ENCODE measurements at places on chromosomes 3 and 15. TPM values are rescaled to one million over a fixed set of nuclear protein-coding genes. Genes with fewer than 3 reads are reported as not detected.

- no peak for DNase-seq
Observed at GRCh38 chr15:66292571-66293418, 573 bp upstream of the DIS3L start.

DNA sequence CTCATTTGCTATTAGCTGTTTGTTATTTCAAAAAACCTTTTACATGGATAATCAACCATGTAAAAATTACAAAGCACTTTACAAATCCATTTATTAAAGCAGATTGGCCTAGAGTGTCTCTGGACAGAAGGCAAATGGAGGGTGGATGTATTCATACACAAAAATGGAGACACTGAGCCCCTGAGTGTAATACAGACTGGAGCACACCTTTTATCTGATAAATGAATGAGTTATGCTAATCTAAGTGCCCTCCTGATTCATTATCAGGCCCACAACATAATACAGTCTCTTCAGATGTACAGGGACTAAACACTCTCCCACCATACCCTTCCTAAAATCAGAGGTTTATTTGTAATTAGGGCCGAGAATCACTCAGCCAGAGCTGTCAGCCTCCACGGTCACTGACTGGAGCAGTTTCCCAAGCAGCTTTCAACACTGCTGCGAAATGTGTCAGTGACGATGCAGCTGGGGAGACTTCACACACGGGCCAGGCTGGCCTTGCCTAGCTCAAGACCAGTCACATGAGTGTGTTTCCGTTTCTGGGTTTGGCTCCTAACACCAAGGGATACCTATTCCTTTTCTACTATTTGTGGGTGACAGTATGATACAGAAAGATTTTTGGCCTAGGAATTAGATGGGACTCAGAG is 271.8 kb downstream of the ZIC1 start:
- no peak for DNase-seq

DNA sequence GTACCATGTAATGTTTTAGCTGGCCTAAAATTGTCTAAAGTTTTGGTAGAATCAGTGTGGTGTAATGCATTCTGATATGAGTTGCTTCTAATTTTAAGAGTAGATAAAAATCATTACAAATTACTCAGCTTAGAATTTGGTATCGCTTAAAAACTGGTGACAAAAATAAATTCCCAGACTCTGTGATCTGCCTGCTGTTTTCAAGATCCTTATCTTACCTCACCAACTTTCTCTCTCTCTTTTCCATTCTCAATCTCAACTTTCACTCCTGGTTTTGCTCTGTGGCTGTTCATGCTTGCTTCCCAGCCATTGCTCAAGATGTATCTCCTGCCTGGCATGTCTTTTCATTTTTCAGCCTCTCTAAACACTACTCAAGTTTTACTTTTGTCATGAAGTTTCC is 45.7 kb downstream of the TCF12 start:
- no peak for DNase-seq

DNA sequence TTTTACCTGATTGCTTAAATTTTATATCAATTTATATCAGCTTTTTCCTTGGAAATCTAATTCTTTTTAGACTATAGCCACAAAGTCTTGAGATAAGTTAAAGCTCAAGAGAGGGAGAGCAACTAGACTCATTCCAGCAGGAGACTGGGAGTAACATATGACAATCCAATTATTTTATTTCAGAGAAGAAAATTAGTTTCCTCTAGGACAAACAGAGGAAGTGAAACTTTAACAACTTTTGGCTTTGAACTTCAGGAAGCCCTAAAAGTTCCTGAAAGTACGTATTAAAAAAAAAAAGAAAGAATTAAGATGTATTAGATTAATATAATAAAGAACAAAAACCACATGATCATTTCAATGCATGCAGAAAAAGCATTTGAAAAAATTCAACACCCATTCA is 13.9 kb upstream of the UBE2E2 start:
- DNase-seq, result no peak

DNA sequence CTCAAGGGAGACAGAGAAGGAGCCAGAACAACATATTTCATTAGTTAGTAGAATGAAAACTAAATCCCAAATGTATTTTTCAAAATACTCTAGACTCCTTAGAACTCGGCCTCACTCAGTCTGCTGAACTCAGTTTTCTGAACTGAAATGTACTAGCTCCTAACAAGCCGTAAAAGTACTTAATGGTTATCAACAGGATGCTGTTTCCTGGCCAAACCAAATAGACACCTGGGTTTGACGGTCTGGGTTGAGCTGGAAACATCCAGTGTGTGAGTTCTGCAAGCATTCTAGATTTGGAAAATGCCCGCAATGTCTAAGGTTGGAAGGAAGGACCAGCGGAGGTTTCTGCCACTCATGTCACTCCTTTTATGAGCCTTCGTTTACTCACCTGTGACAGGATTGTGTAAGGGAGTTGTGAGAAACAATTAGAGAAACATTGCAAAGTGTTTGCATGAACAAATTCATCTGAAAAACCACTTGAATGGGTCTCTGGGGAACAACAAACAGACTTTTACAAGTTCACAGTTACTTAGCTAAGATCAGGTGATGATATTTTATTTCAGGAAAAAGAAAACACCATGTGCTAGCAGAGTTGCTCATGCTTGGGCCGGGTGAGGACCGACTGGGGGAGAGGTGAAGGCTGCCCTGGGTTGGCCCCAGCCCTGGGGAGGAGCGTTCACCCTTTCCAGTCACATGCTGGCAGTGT is 151.0 kb downstream of the ALDH1A2 start:
- peak; percentile 67 for DNase-seq

- no peak for DNase-seq
Observed at GRCh38 chr3:102230057-102230456, 204.8 kb upstream of the ZPLD1 start.

- no peak for DNase-seq
Observed at GRCh38 chr3:112856537-112856936, 9.9 kb upstream of the CD200R1L start.

DNA sequence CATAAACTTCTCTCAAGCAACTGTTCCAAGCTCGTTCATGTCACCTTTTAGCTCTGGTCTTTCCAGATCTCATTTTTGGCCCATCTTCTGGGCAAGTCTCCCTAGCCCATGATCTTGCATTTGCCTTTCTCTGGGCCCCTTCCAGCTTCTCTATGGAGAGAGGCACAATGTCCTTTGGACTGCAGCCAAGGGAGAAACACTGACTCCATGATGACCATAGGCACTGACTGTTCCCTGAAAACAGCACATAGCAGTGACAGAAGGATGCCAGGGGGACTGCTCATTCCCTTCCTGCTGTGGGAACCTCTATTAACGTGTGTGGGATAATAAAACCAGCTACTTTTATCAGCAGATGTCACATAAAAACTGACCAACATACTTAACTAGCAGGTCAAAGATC is 60.3 kb downstream of the STRIT1 start:
- DNase-seq, result no peak

DNA sequence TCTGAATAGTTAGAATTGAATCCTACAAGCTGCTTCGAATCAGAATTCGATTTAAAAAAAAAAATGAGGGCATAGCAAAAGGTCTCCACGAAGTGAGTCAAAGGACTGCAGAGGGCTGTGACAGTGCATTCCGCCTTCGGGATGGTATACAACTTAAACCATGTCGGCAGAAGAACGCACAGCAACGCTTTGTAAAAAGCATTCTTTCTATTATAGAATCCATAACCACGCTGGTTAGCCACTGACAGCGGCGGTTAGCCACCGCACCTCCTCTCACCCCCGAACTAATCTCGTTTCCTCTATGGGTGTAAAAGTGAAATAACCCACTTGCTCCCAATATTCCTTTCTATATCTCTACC is 664 bp upstream of the PIK3CA start:
- peak; percentile 48 for DNase-seq

DNA sequence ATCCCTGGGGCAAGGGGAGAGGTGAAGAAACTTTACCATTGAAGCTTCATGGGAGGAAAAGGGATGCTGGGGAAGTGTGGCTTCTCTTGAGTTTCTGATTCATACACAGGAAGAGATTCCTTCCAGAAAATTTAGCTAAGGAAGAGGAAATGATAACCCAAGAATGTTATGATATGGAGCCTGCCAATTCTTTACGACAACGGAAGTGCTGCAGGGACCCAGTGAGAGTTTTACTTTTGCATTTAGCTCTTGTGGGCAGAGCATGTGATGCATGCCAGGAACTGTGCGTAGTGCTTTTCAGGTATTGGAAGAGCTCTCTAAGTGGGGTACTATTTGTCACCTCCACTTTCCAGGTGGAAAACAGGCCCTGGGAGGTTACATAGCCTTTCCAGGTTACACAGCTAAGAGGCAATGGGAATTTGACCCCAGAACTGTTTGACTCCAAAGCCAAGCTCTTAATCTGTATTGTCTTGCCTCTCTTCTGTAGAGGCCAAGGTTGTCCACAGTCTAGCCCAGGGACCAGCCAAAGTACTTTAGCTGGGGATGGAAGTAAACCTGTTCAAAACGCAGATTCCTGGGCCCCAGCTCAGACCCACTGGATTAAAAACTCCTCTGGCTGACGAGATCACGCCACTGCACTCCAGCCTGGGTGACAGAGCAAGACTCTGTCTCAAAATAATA is 23.0 kb downstream of the CMTM7 start:
- no peak for DNase-seq

DNA sequence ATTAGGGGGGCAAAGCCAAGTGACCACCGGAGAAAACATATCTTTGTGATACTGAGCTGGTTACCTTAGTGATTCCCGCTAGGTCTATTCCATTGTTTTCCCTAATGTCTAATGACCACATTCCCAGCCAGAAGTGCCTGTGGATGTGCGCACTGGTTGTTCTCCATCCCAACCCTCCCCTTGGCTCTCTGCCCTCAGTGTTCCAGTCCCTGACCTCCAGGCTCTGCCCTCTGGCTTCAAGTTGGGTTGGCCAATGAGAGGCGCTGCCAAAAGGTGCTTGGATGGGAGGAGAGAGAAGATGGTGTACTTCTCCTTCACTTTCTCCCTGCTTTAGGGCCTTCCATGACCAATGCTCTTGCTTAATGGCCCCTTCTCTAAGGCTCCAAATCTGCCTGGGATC is 2.4 kb downstream of the COLQ start:
- no peak for DNase-seq

DNA sequence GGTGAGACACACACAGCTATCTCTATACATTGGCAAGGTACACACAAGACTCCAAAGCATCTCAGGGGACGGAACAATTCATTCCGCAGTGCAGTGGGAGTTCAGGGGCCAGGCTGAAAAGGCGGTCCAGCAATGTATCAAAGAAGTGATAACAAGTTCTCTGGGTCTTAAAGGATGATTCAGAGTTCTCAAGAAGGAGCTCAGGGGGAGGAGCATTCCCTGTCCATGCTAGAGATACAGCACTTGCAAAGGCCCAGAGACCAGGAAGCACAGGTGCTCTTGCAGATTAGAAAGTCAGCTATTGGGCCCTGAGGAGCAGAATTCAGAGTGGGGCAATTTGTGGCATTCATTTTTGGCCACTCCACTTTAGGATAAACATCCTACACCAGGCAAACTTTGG is 34.9 kb downstream of the MECOM start:
- no peak for DNase-seq

- DNase-seq, result no peak
Observed at GRCh38 chr3:183975981-183976662, 41.6 kb downstream of the ABCC5 start.

- DNase-seq, result no peak
Observed at GRCh38 chr3:172281884-172282283, 166.4 kb downstream of the GHSR start.

- DNase-seq, result no peak
Observed at GRCh38 chr3:59908701-59909100, 858.9 kb upstream of the CFAP20DC start.

GRCh38 chr15:69172847-69173246 is 12.4 kb downstream of the GLCE start:
- no peak for DNase-seq

DNA sequence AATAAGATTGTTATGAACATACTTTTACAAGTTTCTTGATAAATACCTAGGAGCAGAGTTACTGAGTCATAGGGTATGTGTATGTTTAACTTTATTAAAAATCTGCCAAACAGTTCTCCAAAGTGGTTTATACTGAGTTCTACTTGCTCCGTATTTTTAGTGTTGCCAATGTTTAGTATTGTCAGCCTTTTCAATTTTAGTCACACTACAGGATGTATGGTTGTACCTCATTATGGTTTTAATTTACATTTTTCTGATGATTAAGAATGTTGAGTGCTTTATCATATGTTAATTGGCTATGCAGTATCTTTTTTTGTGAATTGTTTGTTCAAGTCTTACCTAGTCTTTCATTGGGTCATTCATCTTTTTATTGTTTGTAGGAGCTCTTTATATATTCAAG is 4.3 kb downstream of the TMOD3 start:
- no peak for DNase-seq

DNA sequence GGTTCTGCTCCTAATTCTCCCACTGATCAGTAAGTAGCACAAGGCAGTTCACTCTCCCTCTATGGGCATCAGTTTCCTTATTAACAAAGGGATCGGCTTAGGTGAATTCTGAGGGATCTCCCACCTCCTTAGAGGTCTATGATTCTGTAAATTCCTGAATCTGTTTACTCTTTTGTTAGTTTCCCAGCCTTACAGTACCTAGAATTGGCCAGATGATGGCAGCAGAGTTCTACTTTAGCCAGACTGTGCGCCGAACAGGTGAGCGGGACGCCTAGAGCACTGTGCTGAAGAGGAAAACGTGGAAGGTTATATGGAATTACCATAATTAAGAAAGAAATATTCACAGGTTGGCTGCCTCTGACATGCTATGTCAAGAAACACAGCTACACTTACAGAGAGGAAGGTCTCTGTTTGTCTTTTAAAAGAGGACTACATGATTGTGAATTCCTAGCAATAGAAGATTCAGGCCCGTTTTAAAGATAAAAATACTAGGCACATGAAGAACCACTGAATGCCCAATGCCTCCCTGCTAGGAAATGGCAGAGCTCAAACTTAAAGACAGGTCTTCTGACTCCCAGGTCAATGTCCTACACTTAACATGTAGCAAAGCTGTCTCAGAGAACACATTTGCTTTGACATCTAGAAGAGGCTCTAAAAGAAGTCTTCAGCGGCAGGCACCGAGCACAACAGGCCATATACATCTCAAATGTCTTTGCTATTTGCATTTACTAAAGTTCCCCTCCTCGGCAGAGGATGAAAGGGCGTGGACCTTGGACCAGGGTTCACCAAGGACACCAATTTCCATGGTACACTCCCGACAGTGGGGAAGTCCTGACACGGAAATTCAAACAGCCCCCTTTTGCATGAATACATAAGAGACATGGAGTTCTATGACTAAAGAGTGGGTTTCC is 259.9 kb downstream of the FGF12 start:
- DNase-seq, result no peak

- no peak for DNase-seq
Observed at GRCh38 chr3:197135212-197135611, 105.6 kb upstream of the MELTF start.

TCAIM gene
- 33.5 TPM for total RNA-seq

KLF15 gene
- 40.1 TPM for total RNA-seq

RPL14 gene
- 1,360 TPM for total RNA-seq

TMEM40 gene
- 1.0 TPM for total RNA-seq

RLBP1 gene
- not detected for total RNA-seq

All from lower lobe of right lung (tissue), 2 donors.